Activated T-cell treated with anti-CD3 and anti-CD28 coated beads, Interleukin-2, amount 50 U/mL, for 4 hours (primary cell): ENCODE measurements at places on chromosomes 4 and X.

GRCh38 chrX:70352496-70352895 is 62.6 kb downstream of the KIF4A start:
- DNase-seq = no peak

- no peak for DNase-seq
These were observed 539.2 kb downstream of the GALNTL6 start for GRCh38 chr4:172352356-172352755.

- DNase-seq = no peak
These were observed 213.0 kb upstream of the VEGFC start for GRCh38 chr4:177005674-177006230.

- no peak for DNase-seq
These were observed 64.1 kb upstream of the TENM3 start for GRCh38 chr4:182179105-182179504.

- no peak for DNase-seq
These were observed 3.2 kb upstream of the ENPEP start for GRCh38 chr4:110472583-110473329.
